ENCODE measurements at places on chromosomes 2 and 18.
A peak's percentile ranks its signal among the peaks of the same experiment; 100 is the strongest.

GRCh38 chr18:68940039-68940438, 142.2 kb downstream of the CCDC102B start:
- no peak for DNase-seq

DNA sequence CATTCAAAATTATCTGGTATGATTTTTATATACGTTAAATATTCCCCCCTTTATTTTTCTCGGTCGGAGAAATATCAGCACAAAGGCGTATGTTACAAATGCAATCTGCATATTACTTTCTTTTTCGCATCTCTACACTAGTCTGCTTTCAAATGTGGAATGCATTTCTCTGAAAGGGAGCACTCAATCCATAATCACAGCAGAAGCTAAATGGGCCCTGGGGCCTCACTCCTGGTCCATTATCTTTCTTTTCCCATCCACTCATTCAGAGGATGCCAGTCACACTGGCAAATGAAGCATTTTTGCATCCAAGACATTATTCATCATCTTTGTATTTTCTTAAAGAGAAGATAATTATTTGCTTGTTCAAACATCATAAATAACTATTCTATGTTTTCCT, 295.2 kb upstream of the LRP1B start:
- no peak for DNase-seq

DNA sequence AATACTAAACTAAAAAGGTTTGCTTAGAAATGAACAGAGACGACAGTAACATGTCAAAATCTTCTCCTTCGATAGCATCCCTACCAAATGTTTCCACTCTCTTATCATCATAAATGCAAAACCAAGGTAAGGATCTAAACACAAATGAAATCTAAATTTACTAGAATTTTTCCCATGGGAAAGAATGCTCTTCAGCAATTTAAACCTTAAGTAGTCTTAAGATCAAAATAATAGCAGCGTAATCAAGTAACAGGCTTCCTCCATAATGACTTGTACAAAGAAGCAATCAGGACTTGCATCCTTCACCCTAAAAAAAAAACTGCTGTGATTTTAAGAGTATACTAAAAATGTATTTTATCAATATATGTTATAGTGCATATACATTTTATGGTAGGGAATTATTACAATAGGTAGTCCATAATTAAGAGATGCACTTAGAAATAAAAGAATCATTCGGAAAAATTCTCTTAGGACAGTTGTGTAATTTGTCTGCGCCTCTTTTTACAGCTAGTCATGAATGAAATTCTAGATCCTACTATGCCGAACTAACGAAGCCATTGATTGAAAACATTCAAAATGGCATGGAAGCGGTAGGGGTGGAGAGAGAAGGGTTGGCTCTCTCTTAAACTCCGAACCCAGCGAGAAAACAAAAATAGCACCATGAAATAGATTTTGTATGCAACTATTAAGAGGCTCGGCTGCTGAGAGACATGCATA, 1.3 kb downstream of the PGAP1 start:
- no peak for DNase-seq

DNA sequence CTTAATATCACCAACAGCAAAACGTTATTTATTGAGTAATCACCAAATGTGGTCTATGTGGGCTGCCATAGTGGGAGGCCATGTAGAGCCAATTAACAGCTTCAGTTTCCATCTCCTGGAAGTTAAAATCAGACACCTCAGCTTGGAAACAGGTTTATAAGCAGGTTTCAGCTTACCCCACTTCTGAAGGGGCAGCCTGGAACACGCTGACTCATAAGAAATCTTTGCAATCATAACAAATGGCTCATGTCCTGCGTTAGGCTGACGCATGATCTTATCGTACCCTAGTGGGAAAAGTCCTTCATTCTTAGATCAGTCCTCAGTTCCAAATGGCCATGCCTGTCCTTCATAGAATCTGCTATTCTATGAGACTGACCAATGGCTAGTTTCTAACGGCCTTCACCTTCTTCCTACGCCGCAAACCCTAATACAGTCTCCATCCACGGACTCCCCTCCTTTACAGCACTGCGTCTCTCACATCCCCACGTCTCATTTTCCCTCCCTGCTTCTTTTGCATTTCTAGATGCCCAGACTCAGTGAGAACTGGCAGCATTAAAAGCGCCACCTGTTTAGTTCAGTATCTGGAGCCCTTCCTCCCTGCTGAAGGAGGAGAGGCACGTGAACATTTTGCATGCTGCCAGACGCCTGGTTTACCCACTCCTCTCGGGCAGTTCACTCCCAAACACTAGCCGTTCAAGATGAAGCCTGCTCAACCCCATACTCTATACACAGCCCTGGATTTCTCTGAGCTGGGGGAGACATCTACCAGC, 24.2 kb upstream of the BZW1 start:
- DNase-seq: no peak

- no peak for DNase-seq
Measured at GRCh38 chr18:75183524-75183923, 25.4 kb downstream of the PTGR3 start.

GRCh38 chr2:174074831-174075230, 109.7 kb upstream of the SP3 start:
- DNase-seq: no peak

- no peak for DNase-seq
Measured at GRCh38 chr2:9240745-9241144, 34.1 kb downstream of the ASAP2 start.

DNA sequence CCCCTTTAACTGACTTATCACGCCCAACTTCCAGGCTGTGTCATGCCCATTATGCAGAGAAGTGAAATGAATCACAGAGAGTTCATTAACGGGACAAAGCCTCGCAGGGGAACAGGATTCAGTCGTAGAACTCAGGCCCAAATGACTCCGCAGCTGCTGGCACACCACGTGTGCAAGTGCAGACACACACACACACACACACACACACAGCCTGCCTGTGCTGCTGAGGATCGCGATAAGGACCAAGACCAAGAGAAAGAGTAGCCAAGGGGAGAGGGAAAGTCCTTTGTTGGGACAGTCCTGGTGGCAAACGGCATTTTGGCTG, 90.0 kb upstream of the TAF1B start:
- DNase-seq: no peak

- DNase-seq: no peak
Measured at GRCh38 chr2:171441470-171441869, 7.4 kb downstream of the DCAF17 start.

DNA sequence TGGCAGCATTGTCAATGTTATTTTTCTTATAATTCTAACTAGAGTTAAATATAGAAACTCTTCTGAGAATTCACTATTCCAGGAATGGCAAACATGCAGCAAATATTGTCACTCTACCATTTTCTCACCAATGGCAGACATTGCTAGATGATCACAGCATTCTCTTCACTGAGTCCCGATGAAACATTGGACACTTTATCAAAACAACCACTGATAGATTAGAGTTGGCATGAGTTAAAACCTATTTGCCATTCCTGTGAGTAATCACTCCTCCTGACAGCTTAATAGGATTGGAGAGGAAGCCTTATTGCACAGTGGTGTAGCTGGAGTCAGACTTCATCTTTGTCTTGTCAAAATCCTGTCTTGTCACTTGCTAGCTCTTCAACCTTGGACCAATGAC, 163.9 kb upstream of the THUMPD2 start:
- no peak for DNase-seq

- DNase-seq: no peak
Measured at GRCh38 chr2:219500135-219500534, 1.4 kb downstream of the GMPPA start.

- DNase-seq: no peak
Measured at GRCh38 chr2:231455890-231456289, 8.4 kb downstream of the NCL start.

- DNase-seq: no peak
Measured at GRCh38 chr2:140491876-140492275, 1638.9 kb downstream of the LRP1B start.

DNA sequence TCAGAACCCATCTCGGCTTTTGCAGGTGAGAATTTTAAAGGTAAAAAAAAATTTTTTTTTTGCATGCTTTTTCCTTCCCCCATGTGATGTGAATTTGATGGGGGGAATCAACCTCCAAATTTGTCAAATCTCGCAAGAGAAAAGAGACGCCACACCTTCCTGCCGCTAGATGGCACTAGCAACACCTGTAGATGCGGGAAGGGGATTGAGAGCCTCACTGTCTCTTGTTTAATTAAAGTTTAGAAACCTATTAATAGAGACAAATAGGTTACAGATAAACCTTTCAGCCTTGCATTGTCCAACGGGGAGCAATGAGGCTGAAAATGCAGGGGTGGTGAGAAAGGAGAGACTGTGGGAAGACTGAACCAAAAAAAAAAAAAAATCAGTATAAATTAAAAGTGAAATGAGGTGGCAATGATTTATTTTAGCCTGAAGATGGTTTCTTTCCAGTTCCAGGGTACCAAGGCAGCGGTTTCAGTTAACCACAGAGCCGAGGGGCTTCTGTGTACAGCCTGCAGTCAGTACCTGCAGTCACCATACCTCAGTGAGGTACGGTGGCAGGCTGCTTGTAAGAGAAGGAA, 84.6 kb downstream of the NRP2 start:
- peak; percentile 77 for DNase-seq

DNA sequence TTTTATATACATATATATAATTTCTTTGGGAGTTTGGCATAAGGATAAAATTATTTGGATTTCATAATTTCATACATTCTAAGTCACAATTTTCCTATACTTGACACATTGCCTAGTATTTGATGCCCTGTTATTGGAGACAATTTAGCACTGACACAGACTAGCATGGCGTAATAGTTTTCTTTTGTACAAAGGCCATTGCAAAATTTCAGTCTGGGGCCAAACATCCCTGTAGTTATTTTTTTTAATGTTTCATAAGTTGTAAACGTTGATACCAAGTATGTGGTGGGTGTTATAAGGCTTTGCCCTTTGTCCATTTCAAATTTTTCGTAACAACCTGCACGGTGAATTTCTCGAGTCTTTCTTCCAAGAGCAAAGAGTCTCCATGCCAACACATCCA, 95.7 kb upstream of the NRP2 start:
- DNase-seq: no peak

DNA sequence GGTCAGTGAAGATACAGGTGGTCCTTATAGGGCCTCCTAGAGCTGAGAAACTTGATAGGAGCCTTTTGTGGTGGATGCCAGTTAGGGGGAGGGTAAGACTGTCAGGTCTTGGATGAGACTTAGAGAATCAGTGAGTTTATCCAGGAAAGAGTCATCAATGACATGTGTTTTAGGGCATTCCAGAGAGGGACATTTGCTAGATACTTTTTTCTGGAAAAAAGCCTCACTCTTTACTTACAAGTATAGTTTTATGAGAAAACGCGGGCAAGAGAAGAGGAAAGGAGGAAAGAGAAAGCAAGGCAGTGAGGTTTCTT, 24.5 kb upstream of the MSGN1 start:
- no peak for DNase-seq

DNA sequence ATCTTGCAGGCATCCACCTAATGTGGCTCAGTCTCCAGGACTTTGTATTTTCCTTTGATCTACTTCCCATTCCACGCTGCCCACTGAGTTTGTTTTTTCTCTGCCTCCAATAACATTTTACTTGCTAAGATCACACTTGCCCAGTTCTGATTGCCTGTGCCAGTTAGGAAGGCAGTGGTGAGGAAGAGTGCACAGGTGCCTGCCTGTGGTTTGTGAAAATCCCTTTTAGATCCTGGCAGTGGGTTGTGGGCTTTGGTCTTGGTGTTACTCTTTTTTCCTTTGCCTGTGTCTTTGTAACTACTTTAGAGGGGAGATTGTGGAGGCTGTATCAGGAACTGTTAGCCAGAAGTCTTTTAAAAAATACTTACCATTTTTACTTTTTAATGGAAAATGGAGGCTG, 36.9 kb upstream of the KCNG2 start:
- no peak for DNase-seq

DNA sequence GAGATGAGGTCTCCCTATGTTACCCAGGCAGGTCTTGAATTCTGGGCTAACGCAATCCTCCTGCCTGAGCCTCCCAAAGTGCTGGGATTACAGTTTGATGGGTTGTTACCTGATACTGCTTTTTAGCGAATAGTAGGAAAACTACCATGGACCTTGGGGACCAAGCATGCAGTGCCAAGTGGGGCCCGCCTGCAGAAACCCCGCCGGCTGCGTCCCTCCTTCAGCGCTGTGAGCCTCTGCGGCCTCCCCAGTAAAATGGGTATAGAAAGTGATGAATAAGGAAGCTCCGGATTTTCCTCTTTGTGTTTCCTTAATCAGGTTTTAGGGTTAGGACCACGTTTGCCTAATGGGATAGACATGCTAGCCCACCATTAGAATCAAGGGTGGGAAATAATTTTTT, 30.4 kb downstream of the RAMP1 start:
- DNase-seq: no peak

DNA sequence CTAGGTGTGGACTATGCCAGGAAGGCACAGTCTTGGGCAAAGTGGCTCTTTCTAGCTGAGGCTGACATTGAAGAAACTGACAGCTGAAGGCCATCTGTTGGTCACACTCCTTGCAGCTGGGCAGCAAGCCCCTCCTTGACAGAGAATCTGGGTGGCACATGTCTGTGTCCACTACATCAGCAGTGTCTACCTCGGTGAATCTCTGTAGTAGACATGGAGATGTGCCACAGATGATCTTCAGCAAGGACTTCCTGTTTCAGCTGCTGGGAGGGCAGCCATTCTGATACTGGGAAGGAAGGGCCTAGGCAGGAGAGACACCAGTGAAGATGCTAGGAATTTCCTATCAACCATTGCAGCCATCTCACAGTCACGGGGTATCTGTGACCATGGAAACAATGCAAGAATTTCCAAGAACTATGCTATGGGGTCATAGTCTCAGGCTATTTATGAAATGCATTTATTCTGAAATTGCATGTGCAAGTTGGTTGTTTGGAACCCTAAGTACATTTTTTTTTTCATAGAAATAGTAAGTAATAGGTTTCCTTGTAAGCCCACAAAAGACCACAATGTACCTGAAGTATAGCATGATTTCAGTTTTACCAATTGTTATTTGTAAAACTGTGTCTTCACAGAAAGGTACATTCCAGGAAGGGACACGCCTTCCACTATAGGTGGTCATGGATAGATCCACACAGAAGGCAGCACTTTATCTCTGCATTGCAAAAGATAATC, 63.8 kb upstream of the DARS1 start:
- DNase-seq: no peak

DNA sequence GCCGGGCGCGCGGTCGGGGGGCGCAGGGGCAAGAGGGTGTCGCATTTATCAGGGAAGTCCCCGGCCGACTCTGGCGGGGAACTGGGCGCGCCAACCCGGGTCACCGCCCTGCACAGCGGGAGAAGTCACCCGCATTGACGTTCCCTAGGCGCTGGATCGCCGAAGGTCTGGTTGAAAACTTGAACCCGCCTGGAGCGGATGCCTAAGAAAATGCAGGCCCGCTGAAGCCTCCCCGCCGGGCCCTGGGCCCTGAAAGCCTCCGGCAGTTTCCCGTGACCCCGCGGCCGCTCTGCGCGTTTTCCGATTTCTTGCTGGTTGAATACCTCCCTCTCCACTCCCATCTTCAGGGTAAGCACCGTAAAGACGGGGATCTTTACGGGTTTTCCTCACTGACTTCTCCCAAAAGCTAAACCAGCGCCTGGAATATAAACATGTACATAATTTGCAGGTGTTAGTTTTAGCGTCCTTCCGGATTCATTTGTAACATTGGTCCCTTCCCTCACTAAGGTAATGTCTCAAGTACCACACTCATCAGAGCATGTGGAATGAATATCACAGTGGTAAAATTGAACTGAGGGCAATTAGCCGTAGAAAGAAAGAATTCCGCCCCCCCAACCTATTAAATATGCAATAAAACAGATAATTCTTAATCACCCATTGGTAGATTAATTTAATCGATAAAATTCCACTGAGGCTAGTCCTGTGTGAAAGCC, 675 bp upstream of the SPIRE1 start:
- DNase-seq: no peak

- no peak for DNase-seq
Measured at GRCh38 chr2:181786371-181787228, 104.9 kb upstream of the ITPRID2 start.

GRCh38 chr2:187543488-187543887, 10.7 kb downstream of the TFPI start:
- no peak for DNase-seq

All from head of caudate nucleus (tissue), 42 donors.